ENCODE measurements at places on chromosomes 2 and 18.

GRCh38 chr2:127027715-127028114, 79.2 kb downstream of the BIN1 start:
- DNase-seq = no peak

- no peak for DNase-seq
Measured at GRCh38 chr2:112685271-112685884, 35.4 kb upstream of the NT5DC4 start.

DNA sequence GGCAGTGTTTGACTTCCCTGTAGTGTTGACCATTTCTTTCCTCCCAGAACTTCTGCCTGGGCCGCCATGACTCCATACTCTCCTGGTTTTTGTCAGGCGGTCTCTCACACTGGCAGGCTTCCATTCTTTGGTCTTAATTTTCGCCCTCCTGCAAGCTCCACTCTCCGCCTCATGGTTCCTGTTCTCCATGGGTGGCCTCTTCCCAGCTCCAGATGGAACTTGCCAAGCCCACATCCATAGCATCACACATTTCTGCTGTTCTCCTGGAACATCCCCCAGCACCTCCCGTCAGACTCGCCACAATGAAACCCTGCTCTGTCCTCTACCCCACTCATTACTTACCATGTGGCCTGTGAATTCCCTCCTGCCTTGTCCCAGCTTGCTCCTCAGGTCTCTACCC, 896 bp upstream of the AFF3 start:
- DNase-seq = no peak

GRCh38 chr2:144414324-144414845, 105.5 kb downstream of the ZEB2 start:
- no peak for DNase-seq

DNA sequence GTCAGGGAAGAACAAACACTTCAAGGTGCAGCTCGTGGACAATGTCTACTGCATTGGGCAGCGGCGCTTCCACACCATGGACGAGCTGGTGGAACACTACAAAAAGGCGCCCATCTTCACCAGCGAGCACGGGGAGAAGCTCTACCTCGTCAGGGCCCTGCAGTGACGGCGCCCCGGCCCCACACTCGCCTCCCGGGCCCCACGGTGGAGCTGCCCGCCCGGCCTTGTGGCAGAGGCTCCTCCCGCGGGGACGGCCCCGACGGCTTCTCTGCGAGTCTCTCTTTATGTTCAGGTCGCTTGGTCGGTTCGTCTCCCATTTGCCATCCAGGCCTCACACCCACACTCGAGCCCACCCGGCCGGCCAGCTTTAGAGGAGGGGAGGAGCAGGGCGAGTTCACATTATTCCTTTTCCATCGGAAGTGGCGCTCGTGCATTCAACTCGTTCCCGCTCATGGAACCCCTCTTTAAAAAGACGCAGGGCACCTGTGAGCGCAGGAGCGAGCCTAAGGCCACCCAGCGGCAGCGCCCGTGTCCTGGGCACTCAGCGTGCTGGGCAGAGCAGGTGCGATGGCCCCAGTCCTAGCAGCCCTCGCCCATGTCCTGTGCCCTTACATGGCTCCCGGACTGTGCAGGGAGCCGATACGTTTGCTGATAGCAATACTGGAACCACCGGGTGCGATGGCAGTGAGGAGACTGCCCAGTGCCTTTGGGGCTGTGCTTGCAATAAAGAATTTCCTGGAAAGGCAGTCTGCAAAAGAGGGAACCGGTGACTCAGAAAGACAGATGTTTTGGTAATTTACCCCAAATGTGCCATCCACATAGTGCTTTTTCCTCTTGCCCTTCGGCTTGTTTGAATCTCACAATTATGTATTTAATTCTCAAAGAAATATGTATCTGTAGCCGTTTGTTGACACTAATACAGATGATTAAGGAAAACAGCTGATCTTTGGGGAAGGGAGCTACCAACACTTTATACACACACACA, 148.6 kb downstream of the NCK2 start:
- no peak for DNase-seq

DNA sequence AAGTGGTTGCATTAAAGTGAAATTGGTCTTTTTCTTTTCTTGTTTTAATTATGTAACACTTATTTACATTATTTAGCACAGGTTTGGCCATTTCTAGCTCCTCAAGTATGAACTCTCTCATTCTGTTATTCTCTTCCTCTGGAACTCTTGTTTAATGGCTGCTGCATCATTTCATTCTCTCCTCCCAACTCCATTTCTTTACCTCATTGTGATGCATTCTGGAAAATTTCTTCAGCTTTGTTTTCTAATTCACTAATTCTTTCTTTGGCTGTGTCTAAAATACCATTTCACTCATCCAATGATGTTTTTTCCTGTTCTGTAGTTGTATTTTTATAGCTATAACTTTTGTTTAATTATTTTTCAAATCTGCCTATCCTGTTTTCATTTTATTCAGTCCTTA, 22.5 kb upstream of the NMUR1 start:
- no peak for DNase-seq

- no peak for DNase-seq
Measured at GRCh38 chr2:28949617-28950305, 31.3 kb upstream of the TOGARAM2 start.

GRCh38 chr2:148603562-148603920, 41.0 kb upstream of the EPC2 start:
- DNase-seq = no peak

GRCh38 chr2:238892796-238893195, 44.9 kb downstream of the TWIST2 start:
- DNase-seq = no peak

DNA sequence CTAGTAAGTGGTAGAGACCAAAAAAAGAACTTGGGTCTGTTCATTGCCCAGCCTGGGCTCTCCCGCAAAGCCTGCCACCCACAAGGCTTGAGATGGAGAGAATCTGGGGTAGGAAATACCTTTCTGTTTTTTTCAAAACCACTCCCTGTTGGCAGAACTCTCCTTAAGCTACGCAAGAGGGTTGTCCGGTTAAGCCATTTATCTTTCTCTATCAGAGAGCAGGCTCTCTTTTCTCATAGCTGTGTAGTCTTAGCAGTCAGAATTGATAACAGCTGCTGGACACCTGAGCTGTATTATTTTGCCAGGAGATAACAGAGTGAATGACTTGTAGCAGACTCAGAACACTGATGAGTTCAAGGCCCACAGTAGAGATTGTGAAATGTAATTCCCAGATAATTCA, 1088.1 kb downstream of the TSN start:
- no peak for DNase-seq

DNA sequence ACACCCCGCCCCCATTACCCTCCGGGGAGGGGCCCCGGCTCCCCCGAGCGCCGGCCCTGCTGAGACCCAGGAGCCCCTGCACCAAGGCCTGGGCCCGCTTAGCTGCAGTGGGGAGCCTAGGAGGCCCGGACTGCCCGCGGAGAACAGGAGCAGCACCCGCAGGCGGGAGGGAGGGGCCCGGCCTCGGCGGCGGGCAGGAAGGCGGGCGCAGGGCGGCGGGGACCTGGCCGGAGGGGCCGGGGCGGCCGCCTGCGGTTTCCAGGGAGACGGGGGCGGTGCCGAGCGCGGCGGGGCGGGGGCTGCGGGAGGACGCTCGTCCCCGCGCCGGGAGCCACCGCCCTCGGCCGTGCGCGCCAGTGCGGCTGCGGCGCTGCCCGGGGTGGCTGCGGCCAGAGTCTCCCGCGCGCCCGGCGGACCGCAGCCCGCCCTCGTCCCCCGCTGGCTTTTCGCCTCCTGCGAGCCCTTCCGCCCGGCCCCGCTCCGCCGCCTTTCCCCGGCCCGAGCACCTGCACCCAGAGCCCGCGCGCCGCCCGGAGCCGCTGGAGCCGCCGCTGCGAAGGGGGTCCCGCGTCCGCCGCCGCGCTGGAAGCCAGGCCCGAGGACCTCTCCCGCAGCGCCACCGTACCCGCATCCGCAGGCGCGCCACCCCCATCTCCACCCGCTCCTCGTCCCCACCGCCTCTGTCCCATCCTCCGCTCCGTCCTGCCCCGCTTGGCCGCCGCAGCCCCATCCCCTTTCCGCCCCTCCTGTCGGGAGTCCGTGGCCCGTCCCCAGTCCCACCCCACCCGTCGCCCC, 17.2 kb downstream of the GPC1 start:
- DNase-seq = no peak

DNA sequence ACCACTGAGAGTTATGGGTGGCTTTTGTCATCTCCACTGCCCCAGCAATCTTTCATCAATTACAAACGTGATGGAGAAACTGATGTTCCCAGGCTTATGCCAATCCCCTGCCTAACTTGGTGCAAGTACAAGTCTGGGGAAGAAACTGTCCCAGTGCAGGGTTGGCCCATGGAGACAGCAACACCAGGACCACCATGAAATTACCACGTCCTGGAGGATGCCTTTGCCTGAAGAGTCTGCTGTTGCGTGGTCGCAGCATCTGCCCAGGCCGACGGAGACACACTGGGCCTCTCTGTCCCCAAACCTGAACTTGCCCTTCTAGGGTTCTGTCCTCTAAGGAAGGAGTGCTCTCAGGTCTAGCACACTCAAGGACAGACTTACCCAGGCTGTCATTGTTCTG, 496.8 kb upstream of the RAB6C start:
- DNase-seq = no peak

- no peak for DNase-seq
Measured at GRCh38 chr2:3535794-3536681, 16.7 kb upstream of the ADI1 start.

GRCh38 chr18:11673560-11673959, 15.5 kb upstream of the GNAL start:
- no peak for DNase-seq

DNA sequence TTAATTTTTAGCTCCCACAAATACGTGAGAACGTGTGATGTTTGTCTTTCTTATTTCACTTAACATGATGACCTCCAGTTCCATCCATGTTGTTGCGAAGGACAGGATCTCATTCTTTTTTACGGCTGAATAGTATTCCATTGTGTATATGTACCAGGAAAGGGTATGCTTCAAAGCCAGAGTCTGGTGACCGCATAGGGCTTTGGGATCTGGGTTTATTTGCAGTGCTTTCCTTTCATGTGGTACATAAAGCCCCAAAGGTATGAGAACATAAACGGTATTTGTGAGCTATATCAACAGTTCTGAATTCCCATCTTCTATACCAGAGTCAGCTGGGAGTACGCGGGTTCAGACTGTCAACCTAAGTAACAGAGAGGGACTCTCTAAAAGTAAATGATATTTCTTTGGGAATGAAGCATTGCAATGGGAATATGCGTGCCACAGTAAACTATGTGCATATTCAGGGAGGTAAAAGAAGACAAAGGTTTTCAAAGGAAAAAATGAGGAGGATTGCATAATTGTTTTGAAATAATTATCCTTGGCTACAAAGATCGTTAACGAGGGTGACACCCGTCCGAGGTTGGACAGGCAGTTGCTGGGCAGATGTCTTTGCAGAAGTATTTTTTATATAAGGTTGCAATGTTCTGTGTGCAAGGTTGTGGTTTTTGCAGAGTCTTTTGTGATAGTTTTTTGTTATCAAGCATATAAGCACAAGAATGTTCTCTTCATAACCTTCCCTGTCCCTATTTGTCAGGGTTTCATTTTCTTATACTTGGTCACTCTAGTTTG, 24.4 kb downstream of the CRYGD start:
- no peak for DNase-seq

DNA sequence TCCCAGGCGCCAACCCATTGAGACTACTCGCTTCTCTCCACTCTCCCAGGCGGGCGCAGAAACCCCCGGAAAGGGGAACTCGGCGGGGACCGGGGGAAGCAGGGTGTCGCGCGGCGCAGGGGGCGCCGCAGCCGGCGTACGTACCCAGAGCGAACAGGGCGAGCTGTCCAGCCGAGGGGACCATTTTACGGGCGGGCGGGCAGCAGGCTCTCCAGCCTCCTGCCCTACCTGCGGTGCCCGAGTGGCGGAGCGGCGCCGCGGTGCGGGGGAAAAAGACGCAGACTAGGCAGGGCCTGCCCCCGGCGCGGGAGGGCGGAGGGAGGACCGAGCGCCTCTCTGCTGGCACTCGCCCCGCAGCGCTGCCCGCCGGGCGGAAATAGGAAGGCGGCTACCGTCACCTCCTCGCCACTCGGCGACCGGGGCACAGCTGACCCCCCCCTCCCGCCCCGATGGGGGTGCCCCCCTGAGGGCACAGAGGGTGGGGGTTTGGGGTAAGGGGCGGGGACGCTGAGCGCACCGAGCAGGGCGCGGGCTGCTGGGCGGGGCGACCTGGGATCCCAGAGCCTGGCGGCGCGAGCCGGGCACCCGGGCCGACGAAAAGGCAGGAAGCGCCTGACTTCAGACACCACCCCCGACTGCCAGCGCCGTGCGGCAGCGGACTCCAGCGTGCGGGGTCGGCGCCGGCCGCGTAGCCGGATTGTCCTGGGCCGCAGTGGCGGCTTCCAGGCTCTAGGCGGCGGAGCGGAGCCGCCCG, at the start of gene TGFA:
TSS of gene TGFA (minus strand) at position 243 of the 754 bp plus-strand sequence. CDS start at position 184, 59 bp downstream.
- DNase-seq = peak; percentile 68

- no peak for DNase-seq
Measured at GRCh38 chr2:85915606-85916303, 27.0 kb upstream of the ST3GAL5 start.

DNA sequence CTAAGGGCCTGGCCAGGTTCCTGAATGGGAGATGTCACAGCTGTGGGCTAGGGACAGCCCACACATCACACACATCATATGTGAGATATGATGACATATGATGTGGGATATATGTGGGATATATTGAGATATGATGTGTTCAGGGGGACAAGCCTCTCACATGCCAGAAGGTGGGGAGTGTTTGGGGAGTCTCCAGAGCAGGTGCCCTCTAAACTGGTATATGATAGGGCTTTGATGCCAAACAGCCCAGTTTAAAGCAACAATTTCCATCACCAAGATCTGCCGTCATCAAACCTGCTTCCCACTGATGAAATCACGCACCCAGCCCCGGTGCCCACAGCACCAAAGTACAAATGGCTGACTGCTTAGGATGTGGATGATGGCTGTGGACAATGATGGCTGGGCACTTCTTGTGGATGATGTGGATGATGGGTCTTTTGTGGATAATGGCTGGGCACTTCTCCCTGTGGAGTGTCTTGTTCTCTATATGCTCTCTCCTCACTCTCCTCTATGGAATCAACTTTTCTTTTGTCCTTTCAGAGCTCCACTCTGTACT, 50.9 kb downstream of the FBLN7 start:
- DNase-seq = no peak

DNA sequence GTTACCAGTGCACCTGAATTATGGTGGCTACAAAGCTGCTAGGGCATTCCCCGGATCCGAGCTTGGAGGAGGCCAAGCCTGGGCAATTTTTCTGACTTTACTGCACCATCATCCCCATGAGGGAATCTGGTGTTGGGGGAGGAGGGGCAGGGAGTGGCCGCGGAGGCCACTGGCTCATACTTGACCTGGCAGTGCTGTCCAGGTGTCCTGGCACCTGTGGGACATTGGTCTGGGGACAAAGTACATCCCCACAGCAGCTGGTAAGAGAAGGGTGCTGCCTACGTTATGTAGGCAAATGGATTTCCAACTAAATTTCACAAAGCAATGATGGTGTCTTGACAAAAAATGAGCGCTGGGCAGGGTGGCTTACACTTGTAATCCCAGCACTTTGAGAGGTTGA, 48.3 kb downstream of the KLHL29 start:
- no peak for DNase-seq

Measured in stimulated activated CD4-positive, alpha-beta T cell treated with anti-CD3 and anti-CD28 coated beads, Interleukin-2, amount 100 ng/mL, for 24 hours (primary cell).